ENCODE measurements at places on chromosomes 13 and 19.

GRCh38 chr13:53398051-53398450, 369.4 kb downstream of the OLFM4 start:
- DNase-seq = no peak

- DNase-seq = no peak
These were observed 270.3 kb upstream of the TMTC4 start for GRCh38 chr13:100944791-100945345.

- no peak for DNase-seq
These were observed 9.5 kb upstream of the NDUFS7 start for GRCh38 chr19:1374250-1374577.

- no peak for DNase-seq
These were observed 84.3 kb downstream of the TM9SF2 start for GRCh38 chr13:99585609-99586008.

DNA sequence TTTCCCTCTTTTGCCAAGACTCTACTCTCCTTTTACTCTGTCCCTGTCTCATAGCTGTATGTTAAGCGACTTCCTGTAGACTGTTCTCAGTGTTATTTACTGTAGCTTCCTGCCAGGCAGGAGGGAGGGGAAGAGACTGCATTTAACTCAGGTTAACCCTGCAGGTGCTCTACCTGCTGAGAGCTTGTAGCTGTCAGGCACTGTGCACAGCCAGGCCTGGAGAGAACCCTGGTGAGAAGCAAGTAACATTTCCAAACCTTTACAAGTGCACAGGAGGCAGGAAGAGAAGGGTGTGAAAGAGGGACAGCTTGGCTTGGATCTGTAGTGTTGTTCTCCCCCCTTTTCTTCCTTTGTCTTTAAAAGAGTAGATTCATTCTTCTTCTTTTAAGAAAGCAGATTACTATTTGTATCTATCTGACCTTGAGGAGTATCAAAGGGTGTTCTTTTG, 167.1 kb downstream of the LMO7 start:
- no peak for DNase-seq

DNA sequence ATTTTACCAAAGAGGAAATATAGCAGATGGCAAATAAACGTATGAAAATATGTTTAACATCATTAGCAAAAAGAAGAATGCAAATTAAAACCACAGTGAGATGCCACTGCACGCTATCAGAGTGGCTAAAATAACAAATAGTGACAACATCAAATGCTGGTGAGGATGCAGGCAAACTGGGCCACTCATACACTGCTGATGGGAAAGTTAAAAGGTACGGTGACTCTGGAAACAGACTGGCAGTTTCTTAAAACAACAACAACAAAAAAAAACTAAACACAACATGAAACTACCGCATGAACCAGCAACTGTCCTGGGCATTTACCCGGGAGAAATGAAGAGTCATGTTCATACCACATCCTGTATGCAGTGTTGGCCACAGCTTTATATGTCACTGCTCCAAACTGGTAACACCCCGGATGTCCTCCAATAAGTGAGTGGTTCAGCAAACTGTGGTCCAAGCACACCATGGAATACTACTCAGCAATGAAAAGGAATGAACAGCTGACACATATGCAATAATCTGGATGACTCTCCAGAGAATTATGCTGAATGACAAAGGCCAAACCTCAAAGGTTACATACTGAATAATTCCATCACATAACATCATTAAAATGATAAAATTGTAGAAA, 22.3 kb downstream of the EPS15L1 start:
- peak; percentile 30 for DNase-seq

- no peak for DNase-seq
These were observed 521.5 kb upstream of the SPRY2 start for GRCh38 chr13:80862456-80862855.

GRCh38 chr19:33387351-33388230, 14.1 kb downstream of the CEBPG start:
- no peak for DNase-seq

DNA sequence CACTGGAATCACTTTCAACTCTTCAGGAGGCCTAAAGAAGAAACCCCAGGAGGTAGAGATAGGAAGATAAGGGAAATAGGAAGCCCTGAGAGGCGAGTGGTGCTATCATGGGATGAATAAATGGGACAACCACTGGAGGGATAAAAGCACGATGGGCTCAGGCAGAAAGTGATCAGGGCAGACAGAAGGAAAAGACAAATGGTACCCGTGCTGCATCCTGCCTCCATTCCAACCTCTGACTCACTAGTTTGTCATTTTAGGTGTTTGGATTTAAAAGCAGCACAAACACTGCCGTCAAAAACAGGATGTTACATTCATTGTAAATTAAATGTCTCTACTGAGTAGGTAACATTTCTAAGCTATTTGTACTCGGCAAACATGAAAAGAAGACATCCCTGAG, 314.3 kb upstream of the HTR2A start:
- DNase-seq = no peak

DNA sequence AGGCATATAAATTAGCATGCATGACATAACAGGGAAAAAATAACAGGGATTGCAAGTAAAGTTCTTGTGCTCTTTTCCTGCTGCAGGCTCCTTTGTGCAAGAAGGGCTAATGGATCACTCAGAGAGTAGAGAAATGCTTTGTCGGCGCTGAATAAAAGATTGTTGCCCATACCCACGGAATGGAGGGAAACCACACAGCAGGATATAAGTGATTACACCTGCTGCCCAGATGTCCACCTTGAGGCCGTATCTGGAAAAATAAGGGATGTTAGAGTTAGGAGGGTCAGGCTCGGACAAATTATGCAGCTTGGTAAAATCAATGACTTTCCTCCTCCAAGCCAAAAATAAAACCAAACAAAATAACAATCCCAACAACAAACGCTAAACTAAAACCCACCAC, 322.3 kb downstream of the DCLK1 start:
- DNase-seq = no peak

GRCh38 chr13:35387682-35388250, 88.7 kb downstream of the MAB21L1 start:
- DNase-seq = no peak

GRCh38 chr19:45781214-45782161, 802 bp downstream of the DMPK start:
- DNase-seq = no peak

GRCh38 chr19:19054315-19054938, 9.4 kb upstream of the SLC25A42 start:
- DNase-seq = no peak

DNA sequence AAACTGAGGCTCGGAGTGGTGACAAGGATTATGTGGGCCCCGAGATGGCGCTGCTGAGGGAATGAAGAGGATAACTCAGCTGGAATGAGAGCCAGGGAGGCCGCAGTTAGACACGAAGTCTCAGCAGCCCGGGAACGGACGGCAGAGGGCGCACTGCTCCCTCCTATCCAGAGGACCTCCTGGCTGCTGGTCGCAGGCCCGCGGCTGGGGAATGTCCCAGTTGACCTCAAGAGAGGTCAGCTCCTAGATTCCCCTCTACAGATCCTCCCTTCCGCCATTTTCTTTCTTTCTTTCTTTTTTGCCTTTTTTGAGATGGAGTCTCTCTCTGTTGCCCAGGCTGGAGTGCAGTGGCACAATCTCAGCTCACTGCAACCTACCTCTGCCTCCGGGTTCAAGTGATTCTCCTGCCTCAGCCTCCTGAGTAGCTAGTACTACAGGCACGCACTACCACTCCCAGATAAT, 24.1 kb upstream of the ASPDH start:
- DNase-seq = peak; percentile 38

DNA sequence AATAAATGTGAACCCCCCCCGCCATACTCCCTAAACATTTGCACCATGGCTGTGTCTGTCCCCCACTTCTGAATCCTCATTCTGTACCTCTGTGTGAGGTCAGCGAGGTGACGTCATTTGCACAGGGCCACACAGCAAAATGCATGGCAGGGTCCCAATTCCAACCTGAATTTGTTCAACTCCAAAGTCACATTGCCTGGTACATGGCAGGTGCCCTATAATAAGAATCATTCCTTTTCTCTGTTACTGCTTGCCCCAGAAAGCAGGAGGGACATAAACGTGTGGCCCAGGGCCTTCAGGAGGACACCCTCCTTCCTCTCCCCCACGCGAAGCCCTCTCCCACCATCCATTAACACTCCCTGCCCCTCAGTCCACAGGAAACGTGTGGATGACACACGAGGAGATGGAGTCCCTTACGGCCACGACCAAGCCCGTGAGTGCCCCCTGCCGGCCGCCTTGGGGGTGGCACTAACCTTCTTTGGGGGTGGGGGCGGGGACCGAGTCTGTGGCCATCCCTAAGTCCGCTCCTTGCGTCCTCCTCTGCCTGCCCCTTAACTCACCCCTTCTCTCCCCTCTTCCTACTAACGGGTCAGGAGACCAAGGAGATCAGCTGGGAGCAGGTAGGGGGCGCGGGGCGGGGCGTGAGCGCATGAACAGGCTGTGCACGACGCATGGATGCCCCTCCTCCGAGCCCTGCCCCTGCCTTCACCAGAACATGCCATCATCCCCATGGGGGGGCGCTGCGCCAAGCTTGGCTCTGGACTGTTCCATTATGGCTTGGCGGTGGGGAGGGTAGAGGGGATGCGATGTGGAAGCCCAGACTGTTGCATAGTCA, 9.4 kb downstream of the HRC start:
- DNase-seq = peak; percentile 70

DNA sequence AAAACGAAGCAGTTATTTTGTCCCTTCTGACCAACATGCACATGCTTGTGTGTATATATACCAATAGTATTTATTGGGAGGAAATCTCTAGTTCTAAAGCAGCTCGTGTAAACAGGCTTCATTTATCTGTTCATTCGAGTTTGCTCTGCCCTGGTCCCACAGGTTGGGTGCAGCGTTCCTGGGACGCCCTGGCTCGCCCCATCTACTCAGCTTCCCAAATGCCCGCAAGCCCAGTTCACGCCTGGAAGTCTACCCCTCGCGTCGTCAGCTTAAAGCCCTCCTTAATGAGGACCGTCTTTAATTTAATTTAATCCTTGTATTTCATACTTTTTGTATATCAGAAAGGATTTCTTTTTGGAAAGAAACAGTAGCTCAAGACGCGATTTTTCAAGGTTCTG, 604 bp downstream of the THSD1 start:
- no peak for DNase-seq

DNA sequence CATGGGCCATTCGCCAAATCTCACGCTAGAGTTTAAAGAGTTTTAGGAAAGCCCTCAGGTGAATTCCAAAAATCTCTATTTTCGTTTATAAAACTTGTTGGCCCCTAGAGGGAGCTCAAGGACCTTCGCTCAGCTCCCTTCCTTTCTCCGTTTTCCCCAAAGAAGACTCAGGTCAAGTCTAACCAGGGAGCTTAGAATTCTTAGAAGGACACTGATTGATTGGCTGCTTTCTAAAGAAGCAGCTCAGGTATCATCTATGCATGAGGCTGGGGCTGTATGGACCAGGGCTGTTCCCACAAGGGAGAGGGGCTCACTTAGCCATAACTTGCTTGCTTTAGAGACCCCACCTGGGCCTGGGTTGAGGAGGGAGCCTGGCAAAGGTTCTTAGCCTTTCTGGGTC, 20.5 kb downstream of the DZIP1 start:
- no peak for DNase-seq

- DNase-seq = no peak
These were observed 10.5 kb downstream of the SLC25A42 start for GRCh38 chr19:19074196-19074882.

DNA sequence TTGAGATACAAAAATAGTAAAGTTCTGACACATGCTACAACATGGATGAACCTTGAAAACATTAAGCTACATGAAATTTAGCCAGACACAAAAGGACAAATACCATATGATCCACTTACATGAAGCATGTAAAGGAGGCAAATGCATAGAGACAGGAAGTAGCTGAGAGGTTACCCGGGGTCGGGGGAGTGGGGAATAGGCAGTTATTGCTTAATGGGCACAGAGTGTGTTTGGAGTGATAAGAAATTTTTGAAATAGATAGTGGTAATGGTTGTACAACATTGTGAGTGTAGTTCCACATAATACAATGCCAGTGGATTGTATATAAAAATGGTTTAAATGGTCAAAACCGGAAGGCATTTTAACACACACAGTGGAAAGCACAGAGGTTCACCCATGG, 4.3 kb downstream of the N4BP2L1 start:
- DNase-seq = no peak

- DNase-seq = no peak
These were observed 1254.8 kb downstream of the SLITRK5 start for GRCh38 chr13:88925954-88926353.

- no peak for DNase-seq
These were observed 748 bp downstream of the RPS15 start for GRCh38 chr19:1438933-1439354.

DNA sequence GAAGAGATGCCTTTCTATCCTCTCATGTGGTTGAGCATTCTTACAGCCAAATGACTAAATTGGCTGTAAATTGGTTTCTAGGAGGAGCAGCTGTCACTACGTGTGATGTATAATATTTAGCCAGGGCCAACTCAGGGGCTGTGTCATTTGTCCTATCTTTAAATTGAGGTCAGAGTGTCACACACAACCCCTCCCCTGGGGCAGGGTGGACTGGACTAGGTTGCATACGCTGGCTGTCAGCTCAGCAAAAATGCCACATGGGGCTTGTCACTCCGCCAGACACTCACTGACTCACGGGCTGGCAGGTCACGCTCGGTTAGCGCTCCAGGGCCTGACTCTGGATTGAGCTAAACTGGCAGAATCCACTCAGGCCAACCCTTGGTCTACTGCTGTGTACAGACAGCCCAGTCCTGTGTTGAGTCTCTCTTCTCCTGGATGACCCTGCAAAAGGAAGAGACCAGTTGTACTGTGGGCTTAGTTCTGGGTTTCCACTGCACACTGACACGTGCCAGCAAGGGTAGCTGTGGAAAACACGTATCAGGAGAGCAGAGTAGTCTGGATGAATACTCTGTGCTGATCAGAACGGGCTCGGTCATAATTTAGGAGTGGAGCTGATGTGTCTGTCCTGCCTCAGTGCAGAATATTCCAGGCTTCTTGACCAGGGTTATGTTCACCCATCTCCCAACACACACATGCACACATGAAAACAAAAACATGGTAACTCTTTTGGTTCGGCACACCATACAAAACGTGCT, 29.1 kb downstream of the SHISA2 start:
- no peak for DNase-seq

DNA sequence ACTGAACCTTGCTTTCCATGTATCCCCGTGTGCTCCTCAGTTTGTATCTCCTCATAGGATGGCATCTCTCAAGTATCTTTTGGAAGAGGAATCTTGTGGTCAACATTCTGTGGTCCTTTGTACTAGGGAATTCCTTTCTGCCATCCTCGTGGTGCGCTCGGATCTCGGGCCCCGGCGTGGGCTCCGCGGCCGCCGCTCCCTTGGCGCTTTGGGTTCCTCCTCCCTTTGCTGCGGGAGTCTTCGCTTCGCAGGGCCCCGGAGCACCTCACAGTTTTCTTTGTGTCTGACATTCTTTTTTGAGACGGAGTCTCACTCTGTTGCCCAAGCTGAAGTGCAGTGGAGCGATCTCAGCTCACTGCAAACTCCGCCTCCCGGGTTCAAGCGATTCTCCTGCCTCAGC, 264.7 kb downstream of the IRS2 start:
- no peak for DNase-seq

Data from activated gamma-delta T cell treated with anti-CD3 and anti-CD28 coated beads, Interleukin-2, amount 50 U/mL, for 16 hours (primary cell).